Stimulated activated CD4-positive, alpha-beta T cell treated with anti-CD3 and anti-CD28 coated beads, Interleukin-4, amount 100 ng/mL, for 4 hours (primary cell): ENCODE measurements at places on chromosomes 7 and 10.

- no peak for DNase-seq
These were observed 60.9 kb downstream of the WAC start for GRCh38 chr10:28593811-28594210.

DNA sequence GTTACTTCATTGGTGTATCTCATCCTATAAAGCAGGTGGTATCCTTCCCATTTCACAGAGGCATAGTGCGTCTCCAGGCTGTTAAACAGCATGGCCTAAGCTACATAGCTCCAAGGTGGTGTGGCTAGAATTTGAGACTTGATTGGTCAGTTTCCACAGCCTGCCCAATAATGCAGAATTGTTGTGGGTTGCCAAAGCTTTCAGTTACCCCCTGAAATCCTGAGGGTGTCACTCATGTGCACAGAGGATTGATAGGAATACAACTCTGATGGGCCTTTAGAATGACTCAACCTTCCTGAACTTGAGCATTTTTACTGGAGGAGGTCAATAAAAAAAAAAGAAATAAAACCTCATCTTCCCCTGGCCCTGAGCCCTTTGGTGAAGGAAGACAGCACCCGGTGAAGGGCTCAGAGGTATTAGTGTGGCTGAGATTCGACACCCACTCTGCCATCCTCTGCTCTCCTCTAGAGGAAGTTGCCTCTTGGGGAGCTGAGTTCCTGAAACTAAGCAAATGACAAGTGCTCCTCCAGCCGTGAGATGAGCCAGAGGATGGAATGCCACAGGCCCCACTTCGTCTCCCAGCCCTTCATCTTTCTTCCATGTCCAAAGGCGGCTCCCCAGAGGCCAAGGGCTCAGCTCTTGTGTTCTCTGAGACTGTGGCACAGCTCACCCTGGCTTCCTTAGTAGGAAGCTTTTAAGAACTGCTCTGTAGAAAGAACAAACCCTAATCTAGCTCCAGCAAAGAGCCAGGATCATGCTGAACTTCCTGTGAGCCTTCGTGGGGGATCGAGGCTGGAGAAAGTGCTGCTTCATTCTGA, 1.0 kb downstream of the ACSL5 start:
- no peak for DNase-seq

DNA sequence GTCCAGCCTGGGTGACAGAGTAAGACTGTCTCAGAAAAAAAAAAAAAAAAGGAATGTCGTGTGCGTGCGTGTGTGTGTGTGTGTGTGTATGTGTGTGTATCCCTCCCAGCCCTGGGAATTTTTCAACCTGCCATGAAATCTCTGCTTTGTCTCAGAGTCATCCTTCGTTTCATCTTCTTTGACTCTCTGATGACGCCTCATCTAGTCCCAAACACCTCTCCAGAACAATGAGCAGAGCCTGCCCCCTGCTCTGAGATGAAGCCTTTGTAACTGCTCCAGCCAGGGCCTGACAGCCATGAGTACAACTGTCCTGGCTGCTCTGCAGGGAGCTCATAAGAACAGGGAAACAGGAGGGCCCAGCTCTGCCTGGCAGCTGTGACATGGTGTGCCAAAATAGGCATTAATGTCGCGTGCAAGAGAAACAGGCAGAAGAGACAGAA, 149.5 kb downstream of the FAM107B start:
- no peak for DNase-seq

GRCh38 chr7:92528958-92529264, 316 bp downstream of the RBM48 start:
- no peak for DNase-seq

GRCh38 chr7:27605689-27606269, 56.9 kb downstream of the HIBADH start:
- no peak for DNase-seq

DNA sequence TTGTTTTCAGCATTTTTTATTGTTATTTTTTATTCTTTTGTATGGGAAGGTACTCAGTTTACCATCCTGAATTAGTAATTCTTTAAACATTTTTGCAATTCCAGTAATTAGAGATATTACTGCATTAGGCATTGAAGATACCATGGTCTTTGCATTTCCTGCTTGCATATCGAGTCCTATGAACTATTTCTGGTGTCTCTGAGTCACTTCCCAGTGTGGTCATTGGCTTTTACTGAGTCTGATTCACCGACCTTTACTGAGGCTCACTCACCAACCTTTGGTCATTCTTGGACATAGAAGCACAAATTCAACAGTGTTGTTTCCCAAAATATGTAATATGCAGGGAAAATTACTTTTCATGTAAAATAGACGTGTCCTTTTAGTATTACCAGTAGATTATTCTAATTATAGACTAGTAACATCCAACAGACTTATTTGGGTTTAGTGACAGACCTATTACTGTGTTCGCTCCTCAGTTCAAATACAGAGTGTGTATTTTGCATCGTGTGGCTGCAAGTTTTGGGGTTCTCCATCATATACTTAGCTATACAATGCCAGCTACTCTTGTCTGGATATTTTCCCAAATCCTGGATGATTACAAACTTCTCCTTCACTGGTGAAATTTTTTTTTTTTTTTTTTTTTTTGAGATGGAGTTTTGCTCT, 180.7 kb upstream of the PRSS1 start:
- no peak for DNase-seq

- DNase-seq: no peak
These were observed 8.1 kb upstream of the ADAP1 start for GRCh38 chr7:962401-963081.

GRCh38 chr10:47231414-47231813, 68.6 kb upstream of the GDF10 start:
- no peak for DNase-seq

- no peak for DNase-seq
These were observed 72.9 kb upstream of the ZNF804B start for GRCh38 chr7:88686468-88687229.

GRCh38 chr10:36066102-36066501, 424.0 kb upstream of the FZD8 start:
- no peak for DNase-seq

- DNase-seq: peak; percentile 27
These were observed 11.2 kb downstream of the AVL9 start for GRCh38 chr7:32506266-32507054.

DNA sequence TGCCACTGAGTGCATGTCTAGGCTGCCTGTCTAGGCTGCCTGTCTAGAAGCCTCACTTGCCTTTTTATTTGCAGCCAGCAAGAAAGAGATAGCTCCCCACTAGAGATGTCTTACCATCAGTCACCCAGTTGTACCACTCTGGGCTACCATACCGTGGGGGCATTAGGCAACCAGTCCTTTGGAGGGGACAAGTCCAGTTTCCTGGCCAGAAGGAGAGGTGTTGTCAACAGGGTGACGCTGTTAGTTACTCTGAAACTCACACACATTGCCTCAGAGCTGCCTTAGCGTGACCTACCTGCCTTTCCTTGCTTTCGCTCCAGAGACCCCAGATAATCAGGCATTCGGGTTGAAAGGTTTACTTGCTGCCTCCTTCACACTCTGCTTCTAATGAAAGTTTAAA, 155.4 kb downstream of the CELF2 start:
- no peak for DNase-seq

DNA sequence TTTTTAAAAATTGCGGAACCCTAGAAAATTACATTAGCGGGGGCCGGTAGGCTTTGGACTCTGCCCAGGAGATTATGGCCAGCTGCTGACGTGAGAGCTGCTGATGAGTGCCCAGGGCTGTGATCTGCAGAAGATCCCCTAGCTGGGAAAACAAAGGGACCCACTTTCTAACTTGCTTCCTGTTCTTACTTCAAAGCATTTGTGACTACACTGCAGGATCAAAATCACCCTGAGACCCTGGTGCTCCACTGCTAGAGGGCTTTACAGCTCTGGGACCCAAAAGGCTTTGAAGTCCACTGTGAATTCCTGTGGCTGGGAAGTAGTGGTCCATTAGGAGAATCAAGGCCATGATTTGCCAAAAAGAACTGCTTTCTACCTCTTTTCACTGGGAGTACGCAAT, 499.4 kb upstream of the AKR1E2 start:
- no peak for DNase-seq

DNA sequence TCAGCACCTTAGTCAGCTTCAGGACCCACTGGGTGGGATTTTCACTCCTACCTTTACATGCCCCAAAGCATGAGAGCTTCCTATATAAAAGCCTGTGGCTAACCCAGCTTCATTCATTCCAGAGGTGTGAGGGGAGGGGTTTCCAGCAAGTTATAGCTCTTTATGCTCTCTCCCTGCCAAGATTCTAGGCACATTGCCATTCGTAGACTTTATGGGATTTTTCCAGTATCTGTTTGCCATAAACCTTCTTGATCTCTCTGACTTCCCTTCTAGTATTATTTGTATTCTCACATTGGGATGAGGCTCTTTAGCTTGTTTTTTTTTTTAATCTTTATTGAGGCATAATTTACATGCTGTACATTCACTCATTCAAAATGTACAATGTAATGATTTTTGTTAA, 67.5 kb downstream of the POU6F2 start:
- no peak for DNase-seq

GRCh38 chr10:30877111-30877510, 154.6 kb downstream of the ZNF438 start:
- no peak for DNase-seq

DNA sequence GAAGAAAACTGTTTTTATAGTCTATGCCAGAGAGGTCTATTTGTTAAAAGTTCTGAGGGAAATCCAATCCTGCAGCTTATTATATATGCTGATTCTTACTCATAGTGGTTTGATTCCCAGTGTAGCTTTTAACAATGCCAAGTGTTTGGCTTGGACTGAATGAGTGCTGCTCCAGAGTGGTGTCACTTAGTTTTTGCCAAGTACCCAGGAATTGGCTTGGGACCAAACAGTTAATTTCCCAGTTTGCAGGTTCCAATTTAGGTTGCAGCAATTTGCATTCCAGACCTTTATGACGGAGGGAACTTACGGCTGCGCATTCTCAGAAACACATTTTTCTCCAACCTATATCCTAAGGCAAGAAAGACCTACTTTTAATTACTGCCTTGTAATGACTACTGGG, 32.4 kb downstream of the NSUN6 start:
- DNase-seq: no peak

DNA sequence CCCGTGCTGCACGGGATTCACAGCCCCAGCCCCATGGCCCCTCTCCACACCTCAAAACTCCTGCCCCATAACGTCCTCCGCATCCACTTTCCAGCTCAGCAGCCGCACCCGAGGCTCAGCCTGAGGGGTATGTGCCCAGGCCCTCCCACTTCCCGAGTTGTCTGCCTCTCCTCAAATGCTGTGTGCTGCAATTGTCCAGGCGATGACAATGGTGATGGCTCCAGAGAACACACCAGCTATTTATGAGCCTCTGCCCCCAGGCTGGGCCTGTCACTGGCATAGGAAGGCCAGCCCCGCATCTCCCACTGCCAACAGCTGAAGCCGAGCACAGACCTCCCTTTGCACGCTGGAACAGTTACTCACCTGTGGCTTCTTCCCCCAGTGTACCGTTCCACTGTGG, 2.4 kb upstream of the LDB3 start:
- DNase-seq: no peak

GRCh38 chr10:48656241-48656913, 28.3 kb upstream of the WDFY4 start:
- DNase-seq: peak; percentile 68

DNA sequence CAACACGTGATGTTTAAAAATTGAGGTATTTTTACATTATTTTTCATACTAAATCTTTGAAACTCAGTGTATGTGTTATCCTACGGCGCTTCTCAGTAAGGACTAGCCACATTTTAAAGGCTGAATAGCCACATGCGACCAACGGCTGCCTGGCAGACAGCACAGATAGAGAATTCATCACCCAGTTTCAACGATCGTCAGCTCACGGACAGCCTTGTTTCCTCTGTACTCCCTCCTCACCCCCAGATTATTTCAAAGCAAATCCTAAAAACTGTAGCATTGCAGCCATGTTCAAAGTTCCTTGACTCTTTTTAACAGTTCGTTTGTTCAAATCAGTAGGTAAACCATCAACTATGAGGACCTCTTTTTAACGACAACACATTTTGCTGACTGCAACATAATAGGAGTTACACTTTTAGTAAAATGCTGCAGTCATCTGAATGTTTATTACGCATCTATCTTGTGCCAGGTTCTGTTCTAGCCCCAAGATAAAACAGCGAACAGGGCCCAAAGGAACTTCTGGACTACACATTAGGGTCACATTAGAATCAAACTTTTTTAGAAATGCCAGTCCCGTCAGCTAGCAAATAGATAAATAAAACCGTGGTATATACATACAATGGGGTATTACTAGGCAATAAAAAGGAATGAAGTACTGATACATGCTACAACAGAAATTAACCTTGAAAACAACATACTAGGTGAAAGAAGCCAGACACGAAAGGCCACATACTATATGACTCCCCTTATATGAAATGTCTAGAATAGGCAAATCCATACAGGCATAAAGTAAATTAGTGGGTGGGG, 5.7 kb downstream of the OSBPL3 start:
- DNase-seq: no peak

GRCh38 chr7:140021603-140022002, 41.1 kb downstream of the PARP12 start:
- no peak for DNase-seq

DNA sequence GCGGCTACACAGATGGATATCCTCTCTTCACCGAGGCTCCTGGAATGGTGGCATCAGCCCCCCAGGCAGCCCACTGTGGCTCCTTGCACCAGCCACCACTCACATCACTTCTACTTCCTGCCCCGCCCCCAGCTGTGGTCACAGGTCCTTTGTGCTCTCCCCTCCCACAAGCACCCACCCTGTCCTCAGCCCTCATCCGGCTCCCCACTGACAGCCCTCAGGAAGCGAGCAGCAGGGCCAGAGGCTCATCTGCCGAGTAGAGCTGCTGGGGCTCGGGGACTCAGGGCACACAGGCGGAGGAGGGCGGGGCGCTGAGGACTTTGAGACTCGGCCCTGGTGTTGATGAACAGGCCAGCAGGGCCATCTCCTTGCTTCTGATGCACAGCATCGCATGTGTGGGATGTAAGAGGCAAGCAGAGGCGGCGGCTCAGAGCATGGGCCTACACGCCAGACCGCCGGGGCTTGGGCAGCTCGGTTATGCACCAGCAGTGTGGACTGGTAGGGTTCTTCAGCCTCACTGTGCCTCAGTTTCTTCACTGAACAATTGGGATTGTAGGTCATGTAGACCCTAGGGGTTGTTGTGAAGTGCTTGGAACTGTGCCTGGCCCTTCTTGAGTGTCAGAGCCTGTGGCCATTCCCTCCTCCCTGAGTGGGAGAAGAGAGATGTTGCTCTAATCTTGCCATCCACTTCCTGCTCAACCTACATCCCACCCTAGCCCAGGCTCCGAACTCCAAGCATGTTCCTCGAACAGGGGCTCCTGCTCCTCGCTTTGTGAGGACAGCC, at the start of gene PRF1:
TSS of gene PRF1 (minus strand) at position 77 of the 784 bp plus-strand sequence. CDS start 1,839 bp downstream, outside the sequence.
- peak; percentile 67 for DNase-seq

- DNase-seq: no peak
These were observed 135.2 kb upstream of the GDF10 start for GRCh38 chr10:47164800-47165128.

DNA sequence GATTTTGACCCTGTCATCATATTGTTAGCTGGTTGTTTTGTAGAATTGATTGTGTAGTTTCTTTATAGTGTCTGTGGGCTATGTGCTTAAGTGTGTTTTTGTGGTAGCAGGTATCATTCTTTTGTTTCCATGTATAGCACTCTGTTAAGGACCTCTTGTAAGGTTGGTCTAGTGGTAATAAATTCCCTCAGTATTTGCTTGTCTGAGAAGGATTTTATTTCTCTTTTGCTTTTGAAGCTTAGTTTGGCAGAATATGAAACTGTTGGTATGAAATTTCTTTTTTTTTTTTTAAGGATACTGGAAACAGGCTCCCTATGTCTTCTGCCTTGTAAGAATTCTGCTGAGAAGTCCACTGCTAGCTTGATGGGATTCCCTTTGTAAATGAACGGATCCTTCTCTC, 1073.4 kb downstream of the LRMDA start:
- no peak for DNase-seq
